ENCODE measurements at places on chromosomes 11 and 22.

DNA sequence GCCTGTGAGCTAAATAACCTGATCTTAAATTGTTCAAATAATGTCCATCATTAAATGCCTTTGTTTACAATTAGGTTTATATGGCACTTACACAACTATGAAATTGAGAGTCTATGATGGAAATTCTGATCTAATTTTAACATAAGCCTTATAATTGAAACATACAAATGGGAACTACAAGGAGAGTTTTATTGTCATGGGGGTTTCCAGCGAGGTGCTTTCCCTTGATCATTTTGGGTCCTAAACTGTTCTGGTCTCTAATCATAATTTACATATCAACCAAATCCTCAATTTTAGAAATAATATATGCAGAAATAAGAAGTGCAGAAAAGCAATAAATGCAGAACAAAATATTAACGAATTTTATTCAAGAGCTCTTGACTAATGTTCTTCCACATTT lies 44.9 kb downstream of the RRAS2 start:
- DNase-seq: no peak

DNA sequence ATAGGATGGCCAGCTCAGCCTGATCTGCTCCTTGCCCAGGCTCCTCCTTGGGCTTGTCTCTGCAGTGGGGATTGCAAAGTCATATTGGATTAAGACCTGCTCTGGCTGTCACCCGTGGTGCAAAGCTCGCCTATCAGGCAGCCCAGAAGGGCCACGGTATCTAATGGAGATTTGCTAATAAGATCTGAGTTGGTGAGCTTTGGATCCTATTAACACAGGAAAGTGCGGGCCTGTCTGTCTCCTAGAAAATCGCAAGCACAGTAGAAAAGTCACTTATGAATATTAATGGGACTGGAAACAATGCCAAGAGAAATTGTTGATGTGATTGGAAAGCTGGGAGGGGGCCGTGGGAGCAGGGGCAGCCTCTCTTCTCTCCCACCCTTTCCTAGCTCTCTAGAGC lies 72.8 kb downstream of the CHST1 start:
- no peak for DNase-seq

GRCh38 chr11:95134491-95134890 lies 44.8 kb downstream of the ENDOD1 start:
- DNase-seq: no peak

DNA sequence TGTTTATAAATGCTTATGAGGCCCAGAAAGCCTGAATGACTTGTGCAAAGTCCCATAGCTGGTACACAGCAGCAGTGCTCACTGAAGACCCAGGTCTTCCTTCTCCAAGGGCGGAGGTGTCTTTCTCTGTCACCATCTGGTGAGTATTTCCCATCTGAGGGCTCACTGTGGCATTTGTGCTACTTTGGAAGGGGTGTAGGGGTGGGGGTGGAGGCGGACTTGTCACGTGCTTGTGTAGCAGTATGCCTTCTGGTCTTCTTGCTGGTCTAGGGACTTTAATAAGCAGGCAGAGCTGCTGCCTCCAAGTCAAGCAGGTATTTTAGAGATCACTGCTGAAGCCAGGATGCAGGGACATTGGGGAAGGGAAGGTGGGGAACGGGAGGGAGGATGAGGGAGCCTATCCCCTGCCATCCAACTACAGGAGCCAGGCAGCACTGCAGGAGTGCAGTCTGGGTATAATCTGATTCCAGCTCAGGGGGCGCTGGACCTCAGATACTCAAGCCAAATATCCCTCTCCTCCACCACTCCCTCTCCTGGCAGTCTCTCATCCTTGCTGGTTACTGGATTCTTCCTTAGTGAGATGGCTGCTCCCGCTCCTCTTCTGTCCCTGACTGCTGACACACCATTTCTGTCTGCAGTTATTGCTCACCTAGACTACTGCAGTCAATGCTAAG lies 3.4 kb downstream of the ABCC8 start:
- DNase-seq: no peak

DNA sequence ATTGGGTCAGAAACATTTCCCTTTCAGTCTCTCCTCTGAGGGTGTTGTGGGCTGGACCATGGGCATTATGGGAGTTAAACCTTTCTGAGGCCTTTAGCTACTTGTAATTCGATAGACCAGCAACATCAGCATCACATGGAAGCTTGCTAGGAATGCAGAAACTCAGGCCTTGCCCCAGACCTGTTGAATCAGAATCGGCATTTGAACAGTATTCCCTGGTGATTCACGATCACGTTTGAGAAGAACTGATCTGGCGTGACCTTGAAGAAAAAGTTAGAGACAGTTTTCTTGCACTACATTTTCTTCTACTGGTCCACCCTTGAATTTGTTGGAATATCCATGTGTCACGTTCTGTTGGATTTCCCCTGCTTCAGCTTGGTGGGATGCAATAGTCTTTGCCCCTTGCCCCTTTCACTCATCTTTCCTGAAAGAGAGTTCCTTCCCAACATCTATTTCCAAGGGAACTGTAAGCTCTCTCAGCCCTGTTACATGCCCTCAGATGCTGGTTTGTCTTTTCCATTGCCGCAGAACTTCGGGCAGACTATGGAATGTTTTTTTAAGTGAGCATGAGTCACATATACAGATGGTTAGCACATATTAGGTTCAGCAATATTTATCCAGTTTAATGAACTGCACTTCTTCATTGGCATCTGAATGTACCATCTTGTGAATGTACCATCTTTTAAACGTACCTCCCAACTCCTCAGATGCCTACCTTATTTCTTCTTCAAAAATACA lies 23.9 kb downstream of the EHF start:
- DNase-seq: no peak

DNA sequence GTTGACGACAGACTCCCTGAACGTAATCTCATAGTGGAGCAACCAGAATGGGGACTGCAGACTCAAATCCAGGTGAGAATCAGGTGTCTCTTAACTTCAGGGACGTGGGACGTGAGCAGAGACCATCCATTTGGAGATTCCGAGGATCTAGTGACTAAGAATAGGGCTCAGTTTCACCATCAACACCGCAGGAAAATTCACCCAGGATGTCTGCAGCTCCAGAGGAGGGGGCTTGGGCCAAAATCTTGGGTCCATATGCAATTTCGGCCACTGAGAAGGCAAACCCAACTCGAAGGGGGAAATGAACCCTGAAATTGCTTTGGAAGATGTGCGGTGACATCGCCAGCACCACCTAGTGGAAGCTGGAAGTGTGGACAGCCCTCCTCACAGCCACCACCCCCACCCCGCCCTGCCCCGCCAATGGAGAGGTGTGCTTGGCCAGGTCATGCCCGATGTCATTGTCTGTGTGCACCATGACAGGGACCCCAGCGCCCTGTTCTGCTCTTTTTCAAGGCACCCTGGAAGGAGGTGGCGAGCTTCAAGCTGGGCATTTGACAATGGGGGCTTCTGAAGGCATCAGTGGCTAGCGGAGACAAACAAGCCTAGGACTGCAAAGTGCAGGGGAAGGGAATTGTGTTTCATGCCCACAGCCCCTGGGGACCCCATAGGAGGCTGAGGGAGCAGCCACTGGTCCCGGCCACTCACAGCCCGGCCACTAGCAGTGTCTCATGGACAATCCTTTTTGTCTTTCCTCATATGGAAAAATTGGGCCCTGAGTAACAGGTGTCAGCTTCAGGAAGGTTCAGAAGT lies 24.8 kb downstream of the APOL1 start:
- peak; percentile 65 for DNase-seq

DNA sequence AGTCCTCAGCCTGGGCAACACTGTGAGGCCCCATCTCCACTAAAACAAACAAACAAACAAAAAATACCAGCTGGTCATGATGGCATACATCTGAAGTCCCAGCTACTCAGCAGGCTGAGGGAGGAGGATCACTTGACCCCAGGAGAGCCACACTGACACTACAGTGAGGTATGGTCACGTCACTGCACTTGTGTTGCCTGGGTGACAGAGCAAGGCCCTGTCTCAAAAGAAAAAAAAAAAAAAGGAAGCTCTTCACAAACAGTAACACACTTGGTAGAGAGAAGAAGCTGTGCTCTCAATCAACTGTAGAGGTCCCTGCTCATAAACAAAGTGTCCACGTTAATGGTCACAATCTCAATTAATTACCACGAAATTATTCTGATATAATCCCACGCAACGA lies 401.6 kb upstream of the CCDC90B start:
- no peak for DNase-seq

DNA sequence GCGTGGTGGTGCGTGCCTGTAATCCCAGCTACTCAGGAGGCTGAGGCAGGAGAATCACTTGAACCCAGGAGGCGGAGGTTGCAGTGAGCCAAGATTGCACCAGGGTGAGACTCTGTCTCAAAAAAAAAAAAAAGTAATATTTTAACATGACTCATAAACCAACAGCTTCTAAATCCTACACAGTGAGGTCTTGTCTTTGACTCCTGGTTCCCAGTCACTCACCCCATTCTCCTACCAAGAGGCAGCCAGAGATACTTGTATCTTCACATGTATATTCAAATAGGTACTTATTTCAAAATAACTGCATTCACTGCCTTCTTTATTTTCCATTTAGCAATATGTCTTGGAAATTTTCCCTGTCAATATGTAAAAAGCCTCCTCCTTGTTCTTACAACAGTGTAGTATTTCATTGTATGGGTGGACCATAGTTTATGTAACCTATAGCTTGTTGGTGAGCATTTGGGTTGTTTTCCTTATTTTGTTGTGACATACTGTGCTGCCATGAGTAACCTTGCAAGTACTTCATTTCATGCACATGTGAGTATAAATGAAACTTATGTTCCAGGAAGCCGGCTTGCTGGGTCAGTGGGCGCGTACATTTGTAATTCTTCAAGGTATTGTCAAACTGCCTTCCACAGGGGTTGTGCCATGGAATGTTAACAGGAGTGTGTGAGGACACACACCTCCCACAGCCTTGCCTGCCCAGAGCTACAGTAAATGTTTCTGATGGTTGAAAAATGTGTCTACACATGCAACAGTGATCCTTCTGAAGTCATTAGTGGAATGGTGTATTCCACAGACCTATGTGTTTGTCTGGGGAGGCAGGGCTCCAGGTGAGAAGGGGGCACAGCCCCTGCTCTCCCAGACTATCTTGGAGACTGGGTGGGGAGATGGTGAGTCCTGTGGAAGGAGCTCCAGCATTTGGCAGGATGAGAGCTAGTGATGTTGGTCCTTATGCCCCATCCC lies 47.9 kb downstream of the OSBP2 start:
- no peak for DNase-seq

DNA sequence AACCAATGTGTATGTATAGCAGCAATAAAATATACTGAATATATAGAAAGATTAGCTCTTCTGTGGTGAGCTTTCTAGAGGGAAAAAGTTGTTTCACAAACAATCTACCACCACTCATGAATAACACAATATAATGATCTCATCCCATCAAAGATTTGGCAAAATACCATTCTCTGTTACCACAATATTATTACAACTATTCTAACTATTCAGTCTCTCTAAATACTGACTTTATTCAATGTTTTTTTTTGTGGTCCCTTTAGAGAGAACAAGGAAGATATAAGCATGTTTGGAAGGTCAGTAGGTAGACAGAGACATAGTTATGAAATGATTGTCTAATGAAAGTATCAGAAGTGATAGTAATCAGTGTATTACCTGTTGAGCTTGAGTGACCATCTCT lies 7.8 kb downstream of the CCDC90B start:
- no peak for DNase-seq

DNA sequence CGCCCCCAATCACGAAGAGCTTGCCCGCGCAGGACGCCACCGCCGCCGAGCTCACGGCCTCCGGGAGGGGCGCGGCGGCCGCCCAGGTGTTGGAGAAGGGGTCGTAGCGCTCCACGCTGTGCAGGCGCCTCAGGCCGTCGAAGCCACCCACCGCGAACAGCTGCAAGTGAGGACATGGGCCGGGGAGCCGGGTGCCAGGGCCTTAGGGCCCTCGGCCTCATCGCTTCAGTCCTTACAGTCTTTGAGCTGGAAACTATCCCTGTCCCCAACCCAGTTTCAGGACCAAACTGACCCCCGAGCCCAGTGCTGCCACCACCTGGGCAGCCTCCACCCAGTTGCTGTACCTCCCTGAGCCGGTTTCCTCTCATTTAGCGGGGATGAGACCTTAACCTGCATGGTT lies 7.6 kb downstream of the KLHL35 start:
- no peak for DNase-seq

Measured in GM12891 (cell line).